ENCODE measurements at places on chromosomes 7 and 10.
A peak's percentile ranks its signal among the peaks of the same experiment; 100 is the strongest.

DNA sequence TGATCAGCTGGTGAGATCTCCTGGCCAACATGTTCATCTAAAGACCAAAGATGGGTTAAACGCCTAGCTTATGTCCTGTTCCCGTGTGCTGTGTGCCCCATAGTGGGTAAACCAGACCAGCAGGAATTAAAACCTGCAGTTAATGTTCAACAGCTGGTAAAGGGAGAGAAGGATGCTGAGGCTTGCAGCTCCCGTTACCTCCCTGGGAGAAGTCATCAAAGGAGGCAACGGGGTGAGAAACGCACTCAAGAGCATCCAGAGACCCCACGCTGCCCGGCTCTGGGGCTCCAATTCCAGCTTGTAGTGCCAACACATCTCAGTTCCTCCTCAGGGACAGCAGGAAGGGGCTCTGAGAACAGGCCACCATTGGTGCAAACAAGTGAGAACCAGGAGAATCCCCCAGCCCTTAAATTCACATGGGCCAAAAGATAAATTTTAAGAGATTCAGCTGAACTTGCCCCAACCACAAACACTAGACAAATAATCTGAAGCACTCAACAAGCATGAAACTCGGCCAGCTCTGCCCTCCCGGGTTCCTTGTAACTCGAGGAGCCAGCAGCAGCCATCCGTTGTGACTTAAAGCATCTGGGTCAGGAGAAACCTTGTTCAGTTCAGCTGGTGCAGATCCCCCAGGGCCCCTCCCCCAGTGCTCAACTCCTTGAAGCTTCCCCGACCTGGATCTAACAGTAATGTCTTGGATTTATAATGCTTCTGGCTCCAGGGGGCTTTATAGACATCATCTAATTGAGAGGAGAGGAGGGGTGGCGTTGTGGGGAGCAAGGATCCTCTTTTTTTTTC, 29.4 kb downstream of the FAM241B start:
- DNase-seq: no peak

- no peak for DNase-seq
These were observed 27.0 kb downstream of the ZNF438 start for GRCh38 chr10:31004611-31005193.

- peak; percentile 14 for DNase-seq
These were observed 553 bp upstream of the ADD3 start for GRCh38 chr10:110007161-110007700.

GRCh38 chr10:23157691-23158369, 34.3 kb upstream of the PTF1A start:
- no peak for DNase-seq

Measured in central memory CD8-positive, alpha-beta T cell (primary cell).